Activated T-helper 9 cell treated with anti-CD3 and anti-CD28 coated beads, Interleukin-2, amount 50 U/mL, for 16 hours (primary cell): ENCODE measurements at places on chromosomes 3 and 15.

DNA sequence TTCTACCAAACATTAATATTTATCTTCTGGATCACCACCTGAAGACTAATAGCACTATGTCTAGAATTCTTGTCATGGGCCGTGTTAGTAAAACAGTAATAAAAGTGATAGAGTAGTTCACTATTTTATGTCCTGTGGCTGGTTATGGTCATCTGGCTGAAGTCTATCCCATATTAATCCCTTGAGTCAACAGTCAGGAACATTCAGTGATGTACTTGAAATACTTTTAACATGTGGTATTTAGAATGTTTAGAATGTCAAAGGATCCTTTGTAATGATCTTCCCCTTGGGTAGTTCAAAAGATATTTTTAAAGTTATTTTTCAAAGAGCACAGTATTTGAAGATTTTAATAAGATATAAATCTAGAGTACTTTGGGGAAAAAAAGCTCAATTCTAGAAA, 117.0 kb downstream of the MBNL1 start:
- DNase-seq, result no peak

DNA sequence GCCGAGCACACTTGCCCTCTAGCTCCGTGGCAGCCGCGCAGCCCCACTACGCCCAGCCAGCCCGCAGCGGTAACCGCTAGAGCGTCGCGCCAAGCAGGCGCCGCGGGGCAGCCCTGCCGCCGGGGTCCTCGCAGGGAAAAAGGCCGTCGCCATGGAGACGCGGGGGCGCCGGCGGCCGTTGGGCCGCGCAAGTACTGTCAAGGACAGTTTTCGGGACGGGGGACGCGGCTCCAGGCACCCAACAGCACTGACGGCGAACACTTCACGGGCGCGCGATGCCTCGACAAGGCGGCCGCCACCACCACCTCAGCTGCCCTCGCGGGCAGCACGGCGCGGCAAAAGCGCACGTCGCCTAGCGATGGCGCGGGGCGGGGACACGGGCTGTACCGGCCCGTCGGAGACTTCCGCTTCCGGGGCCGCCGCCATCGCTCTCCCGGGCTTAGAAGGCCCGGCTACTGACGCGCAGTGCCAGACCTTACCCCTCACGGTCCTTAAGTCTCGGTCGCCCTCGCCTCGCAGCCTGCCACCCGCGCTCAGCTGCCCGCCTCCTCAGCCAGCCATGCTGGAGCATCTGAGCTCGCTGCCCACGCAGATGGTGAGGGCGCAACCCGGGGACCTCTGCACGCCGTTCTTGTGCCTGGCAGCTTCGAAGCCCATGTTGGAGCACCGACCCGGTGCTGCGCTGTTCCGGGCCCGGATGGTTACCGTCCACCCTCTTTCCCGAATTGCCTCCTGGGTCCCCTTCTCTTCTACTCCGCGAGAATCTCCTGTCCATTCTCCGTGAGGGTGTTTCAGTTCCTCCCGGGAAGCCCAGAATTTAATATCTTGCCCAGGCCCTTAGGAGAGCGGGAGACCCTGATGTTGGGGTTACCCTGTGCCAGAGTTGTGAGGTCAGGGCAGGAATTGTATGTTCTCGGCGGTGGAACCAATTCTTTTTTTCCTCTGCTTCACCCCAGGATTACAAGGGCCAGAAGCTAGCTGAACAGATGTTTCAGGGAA, at the start of the genes GLT8D1 and SPCS1:
Gene GLT8D1, minus strand, starts transcription at position 104 of the 999 bp plus-strand sequence. CDS start 5,331 bp downstream, outside the sequence.
Gene SPCS1, plus strand, starts transcription at position 419 of the 999 bp plus-strand sequence. Its CDS starts 141 bp downstream, at position 560.
- DNase-seq, result peak; percentile 80

DNA sequence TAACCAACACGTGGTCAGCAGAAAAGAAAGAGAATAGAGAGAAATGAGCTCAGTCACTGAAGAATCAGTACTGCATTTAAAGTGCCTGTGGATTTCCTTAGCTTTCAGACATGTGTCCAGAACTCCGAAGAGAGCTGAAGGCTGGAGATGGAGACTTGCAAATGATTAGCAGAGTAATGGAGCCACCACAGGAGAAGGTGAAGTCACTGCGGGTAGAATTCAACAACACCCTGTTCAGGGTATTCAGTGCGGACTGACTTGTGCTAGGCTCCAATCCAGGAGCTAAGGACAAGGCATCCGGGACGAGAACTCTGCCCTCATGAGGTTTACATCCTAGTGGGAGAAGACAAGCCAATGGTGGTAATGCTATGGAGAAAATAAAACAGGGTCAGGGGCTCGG, 4.2 kb downstream of the EIF4E3 start:
- DNase-seq, result no peak

DNA sequence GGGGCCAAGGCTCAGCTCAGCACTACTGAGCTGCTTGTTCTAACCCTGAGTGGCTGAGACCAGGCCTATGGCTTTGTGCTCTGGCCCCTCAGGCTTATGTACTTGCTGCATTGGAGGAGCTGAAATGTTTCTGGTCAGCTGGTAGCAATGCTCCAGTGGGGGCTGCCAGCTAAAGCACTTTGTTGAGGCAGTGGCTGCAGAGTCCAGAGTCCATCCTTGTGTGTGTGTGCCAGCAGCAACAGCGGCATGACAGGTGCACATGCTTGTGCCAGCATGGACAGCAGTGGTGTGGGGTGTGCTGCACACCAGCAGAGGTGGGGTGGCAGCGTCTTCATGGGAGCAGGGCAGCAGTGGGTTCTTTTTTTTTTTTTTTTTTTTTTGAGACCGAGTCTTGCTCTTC, 169.1 kb downstream of the VPS8 start:
- no peak for DNase-seq

DNA sequence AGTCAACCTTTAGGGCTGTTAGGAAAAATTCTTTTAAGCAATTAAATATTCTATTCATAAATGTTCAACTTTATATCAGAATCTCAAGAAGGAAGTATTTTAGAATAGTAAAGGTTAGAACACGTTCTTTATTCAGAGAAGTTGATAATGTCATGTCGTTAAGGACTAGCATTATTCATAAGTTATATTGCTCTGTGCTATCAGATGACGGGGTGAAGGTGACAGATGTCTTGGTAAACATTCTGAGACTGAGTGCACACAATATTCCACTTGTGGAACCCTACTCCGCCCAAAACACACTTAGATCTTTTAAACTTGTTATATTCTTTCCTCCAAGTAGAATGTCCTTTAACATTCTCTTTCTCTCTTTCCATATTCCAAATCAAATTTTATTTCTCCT, 7.9 kb downstream of the AP4E1 start:
- no peak for DNase-seq

- no peak for DNase-seq
Measured at GRCh38 chr15:35439291-35439690, 106.7 kb downstream of the DPH6 start.

DNA sequence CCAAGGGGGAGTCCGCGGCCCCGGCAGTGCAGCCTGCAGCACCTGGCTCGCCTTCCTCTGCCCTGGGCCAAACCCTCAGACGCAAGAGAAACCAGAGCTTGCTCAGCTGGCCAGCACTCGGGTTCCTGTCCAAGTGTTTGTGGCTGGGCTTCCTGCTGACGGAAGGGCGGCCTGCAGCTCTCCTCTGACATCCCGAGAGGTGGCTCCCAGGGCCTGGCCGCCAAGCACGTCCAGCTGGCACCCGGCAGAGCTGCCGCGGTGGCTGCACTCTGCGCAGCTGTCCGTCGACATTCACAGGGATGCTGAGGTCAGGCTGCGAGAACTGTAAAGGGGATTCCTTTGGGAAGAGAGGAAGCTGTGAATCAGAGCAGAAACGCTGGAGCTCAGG, 85.6 kb downstream of the CPN2 start:
- DNase-seq, result no peak

- no peak for DNase-seq
Measured at GRCh38 chr3:14231145-14231990, 52.8 kb downstream of the LSM3 start.

DNA sequence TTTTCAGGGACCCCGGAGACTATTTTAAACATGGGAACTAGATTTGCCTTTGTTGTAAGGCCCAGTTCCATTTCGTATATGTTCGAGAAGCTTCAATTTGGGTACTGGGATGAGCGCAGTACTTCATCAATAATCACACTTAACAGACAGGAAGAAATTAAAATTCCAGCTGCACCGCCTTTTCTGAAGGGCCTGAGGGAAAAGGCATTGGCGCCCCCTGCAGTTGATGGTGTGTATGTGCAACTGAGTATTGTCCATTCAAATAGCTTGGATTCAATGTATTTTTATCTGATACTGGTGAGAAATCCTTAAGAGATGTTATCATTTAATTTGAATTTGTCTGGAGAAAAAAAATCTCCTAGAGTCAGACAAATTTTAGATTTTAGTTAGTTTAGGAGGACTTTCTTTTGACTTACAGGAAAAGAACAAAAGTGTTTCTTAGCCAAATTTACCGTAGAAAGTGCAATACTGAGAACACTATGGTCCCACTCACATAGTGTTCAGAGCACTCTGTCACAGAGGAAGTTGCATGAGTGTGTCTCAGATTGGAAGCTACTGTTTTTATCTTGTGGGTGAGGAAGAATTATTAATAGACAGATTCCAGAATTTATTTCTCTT, 5.4 kb upstream of the ALDH1A2 start:
- no peak for DNase-seq

DNA sequence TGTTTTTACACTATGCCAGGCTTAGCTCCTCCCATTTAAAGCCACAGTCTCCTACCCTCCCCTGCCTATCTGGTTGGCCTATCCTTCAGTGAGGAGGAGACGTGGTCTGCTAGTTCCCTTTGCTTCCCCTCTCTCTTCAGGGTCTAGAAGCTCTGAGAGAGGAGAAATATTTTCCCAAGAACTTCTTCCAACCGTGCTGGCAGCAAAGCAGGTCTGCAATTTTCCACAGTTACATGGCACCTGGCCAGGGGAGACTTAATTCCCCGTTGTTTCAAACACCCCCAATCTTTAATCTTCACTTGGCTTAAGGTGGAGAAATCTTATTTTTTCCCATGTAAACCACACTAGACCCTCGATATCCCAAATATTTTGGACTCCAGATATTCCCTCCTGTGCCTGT, 149.5 kb upstream of the MCTP2 start:
- DNase-seq, result no peak

DNA sequence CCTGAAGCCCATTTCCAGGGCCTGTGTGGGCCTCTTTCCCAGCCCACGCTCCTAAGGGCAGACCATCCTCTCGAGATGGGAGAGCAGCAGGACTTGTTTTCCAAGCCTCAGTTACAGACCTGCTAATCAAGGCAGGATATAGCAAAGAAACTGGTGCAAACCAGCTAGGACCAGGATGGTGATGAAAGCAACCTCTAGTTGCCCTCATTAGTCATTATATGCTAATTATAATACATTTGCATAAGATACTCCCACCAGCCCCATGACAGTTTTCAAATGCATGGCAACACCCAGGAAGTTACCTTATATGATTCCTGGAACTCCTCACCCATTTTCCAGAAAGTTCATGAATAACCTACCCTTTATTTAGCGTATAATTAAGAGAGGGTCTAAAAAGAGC, 34.4 kb upstream of the TRH start:
- DNase-seq, result no peak

DNA sequence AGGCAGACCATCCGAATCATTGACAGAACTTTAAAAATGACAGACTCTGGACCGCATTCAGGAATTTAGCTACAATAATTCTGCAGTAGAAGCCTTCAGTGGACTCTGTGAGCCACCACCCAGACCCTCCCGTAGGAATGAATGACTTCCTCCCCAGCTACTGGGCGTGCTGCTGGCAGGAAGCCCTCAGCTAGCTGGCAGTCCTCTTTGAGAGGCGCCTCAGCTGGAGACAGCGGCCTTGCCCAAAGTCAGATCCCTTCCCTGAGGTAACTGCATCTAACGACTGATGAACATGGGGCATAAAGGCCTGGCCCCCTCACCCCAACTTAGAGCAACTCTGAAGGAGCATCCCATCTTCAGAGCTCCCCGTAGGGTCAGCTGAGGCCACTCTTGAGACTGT, 25.8 kb downstream of the CRABP1 start:
- DNase-seq, result no peak

DNA sequence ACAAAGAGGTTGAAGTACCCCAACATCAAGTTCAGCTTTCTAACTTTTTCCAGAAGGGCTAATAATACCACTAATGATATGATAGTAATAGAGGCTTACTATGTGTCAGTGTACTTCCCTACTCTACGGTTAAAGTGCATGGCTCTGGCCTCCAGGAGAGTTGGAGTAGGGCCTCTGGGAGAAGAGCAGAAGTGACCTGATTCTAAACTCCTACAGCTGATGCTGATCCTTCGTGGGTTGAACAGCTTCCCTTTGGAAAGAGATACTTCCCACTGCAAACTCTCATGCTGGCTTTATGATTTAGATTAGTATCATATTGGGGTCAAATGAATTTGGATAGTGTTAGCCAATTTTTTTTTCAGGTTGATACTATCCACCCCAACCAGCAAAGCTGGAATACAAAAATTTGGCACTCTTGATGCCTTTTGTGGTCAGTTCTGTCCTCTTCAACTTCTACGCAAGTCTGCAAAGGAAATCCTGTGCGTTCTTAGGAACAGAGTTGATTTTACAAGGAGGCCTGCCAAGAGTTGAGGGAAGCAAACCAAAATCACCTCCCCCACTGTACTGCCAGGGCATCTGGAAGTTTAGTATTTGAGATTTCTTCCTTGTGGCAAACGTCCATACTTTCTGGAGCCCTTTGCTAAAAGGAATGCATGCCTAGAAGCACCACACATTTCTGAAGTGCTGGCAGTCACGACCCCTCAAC, 17.8 kb downstream of the TMEM212 start:
- DNase-seq, result no peak

GRCh38 chr3:84008623-84009022, 950.2 kb upstream of the CADM2 start:
- DNase-seq, result no peak

DNA sequence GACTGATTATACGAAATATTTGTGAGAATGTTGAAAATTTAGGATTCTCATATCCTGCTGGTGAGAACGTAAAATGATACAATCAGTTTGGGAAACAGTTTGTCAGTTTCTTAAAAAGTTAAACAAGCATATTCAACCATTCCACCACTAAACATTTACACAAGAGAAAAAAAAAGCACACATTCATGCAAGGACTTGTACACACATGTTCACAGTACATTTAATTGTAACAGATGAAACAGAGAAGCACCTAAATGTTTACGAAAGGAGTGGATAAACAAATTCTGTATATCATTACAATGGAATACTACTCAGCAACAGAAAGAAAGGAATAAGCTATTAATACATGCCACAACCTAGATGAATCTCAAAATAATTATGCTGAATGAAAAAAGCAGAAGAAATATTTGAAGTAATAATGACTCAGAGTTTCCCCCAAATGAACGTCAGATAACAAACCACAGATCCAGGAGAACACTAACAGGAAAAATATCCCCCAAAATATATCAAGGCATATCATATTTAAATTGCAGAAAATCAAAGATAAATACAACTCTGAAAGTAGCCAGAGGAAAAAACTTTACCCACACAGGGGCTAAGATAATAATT, 14.3 kb downstream of the ANKRD28 start:
- no peak for DNase-seq

- DNase-seq, result no peak
Measured at GRCh38 chr3:44228900-44229299, 12.8 kb upstream of the TOPAZ1 start.

DNA sequence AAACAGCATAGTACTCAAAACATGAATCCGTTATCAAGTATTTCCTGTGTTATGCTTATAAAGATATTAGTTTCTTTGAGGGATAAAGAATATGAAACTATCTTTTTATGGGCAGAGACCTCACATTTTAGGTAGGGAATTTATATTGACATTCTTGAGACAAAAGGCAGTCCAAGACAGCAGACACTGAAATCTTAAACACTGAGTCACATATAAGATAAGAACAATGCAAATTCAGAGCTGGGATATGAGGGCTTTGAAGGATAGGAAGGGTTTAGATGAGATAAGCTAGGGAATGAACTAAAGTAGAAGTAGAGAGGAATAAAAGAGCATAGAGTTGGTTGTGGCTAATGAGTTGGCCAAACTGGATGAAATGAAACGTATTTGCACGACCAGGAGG, 58.4 kb downstream of the ASTE1 start:
- no peak for DNase-seq
